CD4-positive, alpha-beta T cell (primary cell): ENCODE measurements at places on chromosomes 13 and 19. TPM values are rescaled to one million over a fixed set of nuclear protein-coding genes. Genes with fewer than 3 reads are reported as not detected.

DNA sequence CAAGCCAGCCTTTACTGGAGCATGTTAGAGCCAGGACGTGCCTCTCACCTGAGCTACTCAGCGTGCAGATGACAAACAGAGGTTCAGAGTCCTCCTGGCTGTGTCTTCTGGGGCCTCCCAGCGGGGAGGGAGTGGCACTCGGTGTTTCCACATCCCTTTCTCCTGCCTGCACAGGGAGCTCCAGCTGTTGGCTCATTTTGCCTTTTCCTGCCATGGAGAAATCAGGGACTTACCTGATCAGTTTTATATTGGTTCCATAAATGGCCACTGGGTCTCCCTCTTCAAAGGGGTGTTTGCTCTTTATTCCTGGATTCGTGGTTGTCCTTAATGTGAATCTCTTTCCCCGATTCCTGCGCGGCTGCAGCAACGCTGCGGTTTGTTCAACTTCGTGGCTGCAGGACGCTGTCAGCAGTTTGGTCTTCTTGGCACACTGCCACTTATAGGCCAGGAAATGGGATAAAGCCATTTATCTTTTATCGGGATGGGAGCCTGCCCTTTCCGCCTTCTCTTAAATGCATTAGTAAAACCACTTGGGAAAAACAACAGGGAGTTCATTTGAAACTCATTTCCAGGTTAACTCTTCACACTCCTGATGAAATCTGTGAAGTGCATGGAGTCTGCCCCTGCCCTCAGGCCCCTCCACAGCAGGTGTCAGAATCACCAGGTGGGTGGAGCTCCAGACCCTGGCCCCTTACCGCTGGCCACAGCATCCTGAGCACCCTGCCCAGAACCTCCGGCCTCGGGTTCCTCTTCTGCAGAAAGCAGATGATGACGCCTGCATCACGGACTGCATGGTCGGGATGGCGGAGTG lies 39.8 kb upstream of the MCF2L start:
- no peak for DNase-seq

DNA sequence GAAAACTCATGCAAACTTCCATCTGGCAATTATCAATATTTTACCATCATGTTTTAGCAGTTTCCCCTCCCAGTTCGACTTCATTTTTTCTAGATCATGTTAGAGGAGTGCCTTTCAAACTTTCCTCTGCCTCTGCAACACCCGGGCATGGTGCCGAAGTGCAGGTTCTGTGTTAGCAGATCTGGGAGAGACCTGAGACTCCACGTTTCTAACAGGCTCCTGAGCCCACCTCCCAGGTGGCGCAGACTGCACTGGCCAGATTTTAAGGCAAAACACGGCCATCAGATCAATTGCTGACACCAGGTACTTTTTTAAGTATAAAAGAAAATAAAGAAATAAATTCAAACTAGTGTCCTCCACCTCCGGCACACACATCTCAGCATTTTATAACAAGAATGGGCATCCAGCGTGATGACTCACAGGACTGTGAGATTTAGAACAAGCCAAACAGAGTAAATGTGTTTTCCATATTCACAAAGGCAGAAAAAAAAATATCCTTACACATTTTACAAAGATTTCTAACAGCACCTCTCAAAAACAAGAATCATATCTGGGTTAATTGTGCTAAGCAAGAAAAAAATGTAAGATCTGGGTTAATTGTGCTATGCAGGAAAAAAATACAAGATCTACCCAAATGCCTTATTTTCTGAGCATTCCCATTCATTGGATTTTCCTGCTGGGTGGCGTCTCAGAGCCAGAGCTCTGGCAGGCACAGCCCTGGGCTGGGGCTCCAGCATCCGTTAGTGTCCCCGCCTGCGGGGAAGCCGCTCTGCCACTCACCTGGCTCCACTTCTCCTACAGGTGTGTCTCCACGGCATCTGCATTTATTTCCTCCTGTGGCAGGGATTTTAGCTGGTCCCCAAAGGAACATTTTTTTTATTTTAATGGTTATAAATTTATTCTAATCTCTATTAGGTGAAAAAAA lies 127.9 kb upstream of the SOX1 start:
- DNase-seq, result no peak

Gene CGB5
- not detected for total RNA-seq

DNA sequence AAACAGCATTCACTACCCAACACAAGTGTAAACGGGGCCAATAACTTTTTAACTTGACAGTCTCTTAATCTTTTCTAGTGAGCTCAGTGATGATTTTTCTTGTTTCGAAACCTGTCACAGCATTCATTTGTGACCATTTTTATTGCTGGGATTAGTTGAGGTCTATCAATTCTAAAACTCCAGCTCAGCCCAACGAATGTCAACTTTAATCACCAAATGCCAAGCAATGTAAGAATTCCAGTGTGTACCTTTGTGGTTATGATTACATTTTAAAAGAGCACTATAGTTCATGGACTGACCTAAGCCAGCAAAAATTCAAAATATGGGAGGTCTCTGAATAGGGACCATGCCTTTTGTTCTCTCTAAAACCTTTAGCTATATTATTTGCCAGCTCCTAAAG lies 694.3 kb upstream of the SGCG start:
- no peak for DNase-seq

Gene ATP4B
- not detected for total RNA-seq

Gene TMEM147
- total RNA-seq, result 20.3 TPM
